ENCODE measurements at places on chromosomes 7 and 10.
A peak's percentile ranks its signal among the peaks of the same experiment; 100 is the strongest.

- DNase-seq: no peak
These were observed 30.5 kb downstream of the TACC2 start for GRCh38 chr10:122019414-122019975.

DNA sequence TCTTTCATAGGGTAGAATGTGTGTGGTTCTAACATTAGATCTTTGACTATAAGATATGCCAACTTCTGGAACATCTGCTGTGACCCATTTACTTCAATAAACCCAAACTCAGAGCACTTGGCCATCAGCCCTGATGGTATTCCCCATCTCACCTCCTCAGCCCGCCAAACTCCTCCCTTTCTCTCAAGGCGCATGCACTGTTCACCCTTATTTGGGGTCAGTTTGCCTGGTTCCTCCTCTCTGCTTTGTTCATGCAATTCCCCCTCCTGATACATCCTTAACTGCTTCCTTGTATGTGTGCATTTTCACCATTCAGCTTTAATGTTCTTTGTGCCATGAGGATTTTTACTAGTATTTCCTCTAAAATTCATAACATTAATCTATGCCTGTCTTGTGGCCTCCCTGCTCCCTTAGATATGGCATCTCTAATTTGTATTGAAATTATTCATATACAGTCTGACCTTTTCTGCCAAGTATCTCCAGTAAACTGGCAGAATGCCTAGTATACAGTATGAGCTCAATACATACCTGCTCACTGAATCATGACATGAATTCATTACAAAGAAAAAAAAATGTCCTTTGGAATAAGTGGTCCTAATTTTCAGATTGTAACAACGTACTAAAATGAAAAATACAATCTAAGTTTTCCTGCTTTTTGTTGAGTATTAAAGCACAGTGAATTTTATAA lies 336.8 kb upstream of the IGFBP3 start:
- no peak for DNase-seq

DNA sequence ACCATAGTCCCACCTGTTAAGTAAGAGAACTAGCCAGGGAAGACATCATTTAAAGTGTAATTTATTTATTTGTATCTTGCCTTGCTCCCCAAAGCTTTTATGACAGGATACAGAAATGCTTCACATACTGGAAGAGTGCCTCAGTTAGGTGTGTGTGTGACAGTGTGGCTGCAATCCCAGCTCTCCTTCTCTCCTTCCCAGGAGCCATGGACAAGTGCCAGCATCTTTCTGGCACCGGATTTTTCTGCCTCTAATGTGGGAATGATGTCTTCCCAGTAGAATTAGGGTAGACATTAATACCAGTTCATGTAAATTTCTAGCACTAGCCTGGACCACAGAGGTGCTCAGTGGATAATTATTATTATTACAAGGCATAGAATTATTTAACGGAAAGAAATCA lies 30.3 kb upstream of the ATXN7L1 start:
- DNase-seq: no peak

DNA sequence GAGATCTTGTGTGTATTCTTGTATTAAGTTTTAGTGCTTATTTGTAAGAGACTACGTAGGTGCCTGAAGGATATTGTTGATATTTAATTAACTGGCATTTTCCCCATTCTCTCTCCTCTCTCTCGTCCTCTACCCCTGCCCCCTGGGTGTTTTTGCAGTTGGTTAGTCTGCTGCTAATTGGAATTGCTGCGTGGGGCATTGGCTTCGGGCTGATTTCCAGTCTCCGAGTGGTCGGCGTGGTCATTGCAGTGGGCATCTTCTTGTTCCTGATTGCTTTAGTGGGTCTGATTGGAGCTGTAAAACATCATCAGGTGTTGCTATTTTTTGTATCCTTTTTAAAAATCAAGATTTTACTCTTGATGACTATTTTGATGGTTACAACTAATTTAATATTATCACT lies 22.5 kb downstream of the TSPAN13 start:
- no peak for DNase-seq

- peak; percentile 76 for DNase-seq
These were observed 2.0 kb downstream of the FBXL15 start for GRCh38 chr10:102422545-102423129.

- DNase-seq: no peak
These were observed 77.9 kb downstream of the GLI3 start for GRCh38 chr7:42159130-42159529.

DNA sequence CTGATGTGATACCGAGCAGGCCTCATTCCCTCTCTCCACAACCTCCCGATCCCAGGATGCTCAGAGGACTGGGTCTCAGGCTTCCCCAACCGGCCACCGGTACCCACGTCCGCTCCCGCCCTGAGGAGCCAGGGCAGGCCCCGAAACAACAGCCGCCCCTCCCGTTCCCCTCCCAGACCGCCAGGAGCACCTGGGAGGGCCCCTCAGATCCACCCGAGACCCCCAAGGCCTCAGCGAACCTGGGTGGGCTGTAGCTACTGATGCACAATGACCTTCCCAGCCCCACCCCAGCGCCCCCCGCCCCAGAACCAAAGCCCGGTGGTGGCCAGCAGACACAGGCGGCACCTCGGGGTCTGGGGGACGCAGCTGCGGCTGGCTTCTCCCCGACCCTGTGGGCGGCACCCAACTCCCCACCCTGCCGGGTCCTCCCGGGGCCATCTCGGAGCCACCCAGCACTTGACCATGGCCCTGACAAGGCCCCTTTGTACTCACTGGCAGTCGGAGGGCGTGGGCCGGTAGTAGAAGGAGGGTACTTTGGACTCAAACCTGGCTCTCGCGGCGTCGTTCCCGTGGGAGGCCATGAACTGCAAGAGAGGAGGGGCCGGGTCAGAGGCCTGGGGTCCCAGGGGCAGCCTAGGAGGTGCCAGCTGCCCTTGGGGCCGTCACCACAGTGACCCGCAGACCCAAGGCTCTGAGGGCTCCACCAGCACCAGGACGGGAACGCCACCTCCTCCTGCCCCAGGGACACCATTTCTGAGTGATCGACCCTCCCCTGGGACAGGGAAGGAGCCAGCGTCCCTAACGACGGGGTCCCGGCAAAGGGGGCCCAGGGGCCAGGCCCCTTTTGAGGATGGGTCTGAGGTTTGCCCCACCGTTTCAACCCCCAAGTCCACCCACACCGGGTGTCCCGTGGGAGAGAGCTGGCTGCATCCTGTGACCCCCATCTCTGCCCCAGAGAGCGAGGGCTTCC lies 28.1 kb downstream of the ADAP1 start:
- no peak for DNase-seq

- no peak for DNase-seq
These were observed 63.7 kb upstream of the APBB1IP start for GRCh38 chr10:26374426-26374825.

DNA sequence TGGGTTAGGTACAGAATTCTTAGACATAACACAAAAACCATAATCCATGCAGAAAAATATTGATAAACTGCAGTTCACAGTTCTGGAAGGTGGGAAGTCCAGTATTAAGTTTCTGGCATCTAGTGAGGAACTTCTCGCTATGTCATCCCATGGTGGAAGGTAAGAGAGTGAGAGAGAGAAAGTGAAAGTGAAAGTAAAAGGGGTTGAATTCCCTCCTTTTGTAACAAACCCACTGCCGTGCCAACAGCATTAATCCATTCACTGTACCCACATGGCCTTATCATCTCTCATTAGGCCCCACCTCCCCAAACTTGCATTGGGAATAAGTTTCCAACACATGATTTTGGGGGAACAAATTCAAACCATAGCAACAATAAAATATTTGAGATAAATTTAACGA lies 17.1 kb downstream of the ZNF485 start:
- no peak for DNase-seq

DNA sequence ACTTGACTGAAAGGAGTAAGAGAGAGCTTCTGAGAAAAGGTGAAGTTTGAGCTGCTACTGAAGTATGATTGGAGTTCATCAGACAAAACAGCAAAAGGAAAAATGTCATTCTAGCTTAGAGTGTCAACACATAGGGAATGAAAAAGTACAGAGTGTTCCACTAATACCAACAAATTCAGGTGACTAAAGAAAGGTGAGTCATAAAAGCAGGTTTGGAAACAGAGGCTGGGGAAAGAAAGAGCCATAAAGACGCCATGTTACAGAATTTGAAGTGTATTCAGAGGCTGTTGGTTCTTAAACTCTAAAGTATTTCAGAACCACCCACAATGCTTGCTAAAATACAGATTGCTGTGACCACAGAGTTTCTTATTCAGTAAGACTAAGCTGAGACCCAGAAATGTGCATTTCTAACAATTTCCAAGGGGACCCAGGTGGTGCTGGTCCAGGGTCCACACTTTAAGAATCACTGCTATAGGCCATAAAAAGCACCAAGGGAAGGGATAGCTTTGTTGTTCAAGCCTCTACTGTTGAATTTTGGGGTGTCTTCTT lies 143.1 kb downstream of the ELAPOR2 start:
- no peak for DNase-seq

Measured in activated CD4-positive, alpha-beta T cell treated with anti-CD3 and anti-CD28 coated beads, Interleukin-2, Interleukin-6, amounts not matched to agents 100 ng/mL and 50 ng/mL, durations not matched to agents 16 hours and 8 hours (primary cell).